ENCODE measurements at places on chromosomes 11 and 22.

GRCh38 chr11:2992997-2993325 lies 832 bp upstream of the NAP1L4 start:
- no peak for DNase-seq

- no peak for DNase-seq
These were observed 36.8 kb upstream of the SHISAL1 start for GRCh38 chr22:44349594-44349993.

GRCh38 chr11:41861838-41862237 lies 402.4 kb upstream of the LRRC4C start:
- no peak for DNase-seq

- DNase-seq = no peak
These were observed 67.5 kb downstream of the ARFGAP2 start for GRCh38 chr11:47109051-47109726.

GRCh38 chr11:126878913-126879482 lies 121.6 kb downstream of the KIRREL3 start:
- DNase-seq = no peak

GRCh38 chr11:62546244-62546928 lies at the start of gene AHNAK:
TSS of gene AHNAK (minus strand) at chr11:62546806. CDS start at chr11:62536098, 10,708 bp downstream.
- DNase-seq = peak; percentile 67

DNA sequence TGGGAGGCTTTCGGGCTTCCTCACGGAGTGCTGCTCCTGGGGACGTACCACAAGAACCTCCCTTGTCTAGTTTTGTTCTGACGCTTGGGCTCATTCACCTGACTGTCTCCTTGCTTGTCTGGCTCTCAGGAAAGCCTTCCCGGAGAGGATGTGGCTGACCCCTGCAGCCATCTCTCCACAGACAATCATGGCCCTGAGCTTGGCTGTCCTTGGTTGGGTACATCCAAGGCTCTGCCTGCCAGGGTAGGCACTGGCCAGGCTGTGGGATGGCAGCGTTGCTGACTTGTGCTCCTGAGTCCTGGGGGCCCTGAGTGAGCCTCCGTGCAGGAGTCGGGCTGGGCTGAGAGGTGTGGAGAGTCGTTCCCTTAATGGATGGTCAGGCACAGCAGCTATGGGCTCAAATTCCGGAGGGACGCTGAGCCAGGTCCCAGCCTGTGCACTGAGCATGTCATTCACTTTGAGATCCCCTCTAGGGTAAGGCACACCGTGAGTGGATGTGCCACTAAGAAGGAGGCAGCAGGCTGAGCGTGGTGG lies 32.8 kb downstream of the BCR start:
- no peak for DNase-seq

- DNase-seq = no peak
These were observed 109.4 kb downstream of the TBC1D22A start for GRCh38 chr22:46871826-46872225.
